Stimulated activated CD8-positive, alpha-beta memory T cell treated with anti-CD3 and anti-CD28 coated beads, Interleukin-4, amount 100 ng/mL, for 24 hours (primary cell): ENCODE measurements at places on chromosomes 13 and 19.

GRCh38 chr13:44734201-44734707 lies 158.1 kb upstream of the TSC22D1 start:
- DNase-seq, result no peak

DNA sequence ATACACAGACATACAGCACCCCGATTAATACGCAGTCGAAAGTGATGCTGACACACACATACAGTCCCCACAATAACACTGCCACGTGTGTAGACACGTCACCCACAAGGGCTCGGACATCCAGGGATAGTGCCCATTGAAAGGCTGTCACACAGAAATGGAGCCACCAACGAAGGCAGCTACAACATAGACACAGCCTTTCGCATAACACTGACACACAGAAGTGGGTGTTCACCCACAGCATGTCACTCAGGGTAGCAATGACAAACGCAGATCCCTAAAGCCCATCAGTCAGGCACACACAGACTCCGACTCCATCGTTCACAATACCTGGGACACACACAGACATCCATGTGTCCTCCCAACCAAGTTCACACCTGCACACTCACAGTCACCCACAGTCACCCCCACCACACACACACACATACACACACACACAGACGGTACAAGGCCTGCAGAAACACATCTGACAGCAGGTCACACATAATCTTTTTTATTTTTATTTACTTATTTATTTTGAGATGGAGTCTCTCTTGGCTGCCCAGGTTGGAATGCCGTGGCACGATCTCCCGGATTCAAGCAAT lies 10.4 kb upstream of the NANOS3 start:
- no peak for DNase-seq

- no peak for DNase-seq
Measured at GRCh38 chr13:103772576-103772975, 706.4 kb upstream of the SLC10A2 start.

- DNase-seq, result no peak
Measured at GRCh38 chr13:112759827-112760226, 70.0 kb downstream of the ATP11A start.

DNA sequence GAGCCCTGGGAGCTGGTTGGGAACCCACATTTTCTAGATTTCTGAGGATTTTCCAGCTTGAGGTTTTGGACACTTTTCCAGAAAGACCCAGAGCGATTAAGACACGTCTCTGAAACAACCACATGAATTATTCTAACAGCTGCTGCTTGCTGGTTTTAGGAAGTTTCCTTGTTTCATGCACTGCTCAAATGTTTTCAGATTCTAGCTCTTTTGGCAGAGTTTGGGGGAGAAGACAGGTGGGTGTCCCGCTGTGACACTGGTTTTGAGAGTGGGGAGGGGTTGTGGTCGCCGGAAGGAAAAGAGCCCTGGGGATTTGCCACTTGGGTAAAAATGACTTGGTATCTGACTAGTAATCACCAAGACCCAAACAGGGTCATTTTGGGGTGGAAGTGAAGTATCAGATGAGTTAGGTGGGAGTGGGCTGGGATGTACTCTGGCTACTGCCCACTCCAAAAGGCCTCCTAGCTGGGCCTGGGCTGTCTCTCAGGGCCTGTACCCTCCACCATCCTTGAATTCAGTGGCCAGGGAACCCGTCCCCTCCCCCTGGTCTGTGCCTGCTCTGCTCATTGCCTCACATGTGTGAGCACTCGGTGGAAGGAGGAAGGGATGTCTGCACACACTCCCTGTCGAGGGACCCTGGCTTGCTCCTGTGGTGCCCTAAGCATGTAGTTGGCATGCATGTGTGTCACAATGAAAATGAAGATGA lies 13.2 kb downstream of the GATAD2A start:
- no peak for DNase-seq

DNA sequence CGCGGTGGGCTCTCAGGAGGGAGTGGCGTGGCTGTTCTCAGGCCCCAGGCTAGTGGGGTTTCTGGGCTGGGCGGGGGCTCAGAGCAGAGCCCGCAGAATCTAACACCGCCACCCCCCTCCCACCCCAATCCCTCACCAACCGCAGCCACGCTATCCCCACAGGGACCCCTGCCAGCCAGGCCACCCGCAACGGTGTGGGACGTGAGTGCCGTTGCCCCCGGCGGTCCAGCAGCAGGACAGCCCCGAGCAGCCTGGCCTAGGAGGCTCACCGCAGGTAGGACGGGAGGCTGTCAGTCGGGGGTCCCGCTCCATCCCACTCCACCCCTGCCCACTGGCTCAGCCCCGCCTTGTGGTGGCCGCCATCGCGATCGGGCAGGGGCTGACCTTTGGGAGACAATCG lies at the start of gene NTN5:
TSS of gene NTN5 (minus strand) at position 24 of the 400 bp plus-strand sequence. CDS start 2,031 bp downstream, outside the sequence.
- no peak for DNase-seq

- DNase-seq, result no peak
Measured at GRCh38 chr13:65584126-65584525, 1646.0 kb downstream of the PCDH9 start.

DNA sequence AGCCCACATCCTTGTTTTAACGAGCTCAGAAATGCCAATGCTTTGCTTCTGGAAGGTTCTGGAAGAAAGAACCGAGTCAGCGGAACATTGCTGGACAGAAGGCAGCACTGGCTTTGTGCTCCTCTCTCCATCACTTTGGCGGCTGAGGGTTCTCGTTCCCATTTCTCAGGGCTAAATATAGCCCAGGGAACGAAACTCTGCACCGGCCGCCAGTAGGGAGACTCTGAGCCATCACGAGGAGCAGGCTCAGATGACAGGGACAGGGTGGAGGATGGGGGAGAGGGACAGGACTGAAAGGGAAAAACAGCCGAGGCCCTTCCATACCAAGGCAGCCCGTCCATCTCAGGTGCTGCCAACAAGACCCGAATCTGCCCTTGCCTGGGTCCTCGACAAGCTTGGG lies 166.4 kb downstream of the CACNA1A start:
- no peak for DNase-seq

DNA sequence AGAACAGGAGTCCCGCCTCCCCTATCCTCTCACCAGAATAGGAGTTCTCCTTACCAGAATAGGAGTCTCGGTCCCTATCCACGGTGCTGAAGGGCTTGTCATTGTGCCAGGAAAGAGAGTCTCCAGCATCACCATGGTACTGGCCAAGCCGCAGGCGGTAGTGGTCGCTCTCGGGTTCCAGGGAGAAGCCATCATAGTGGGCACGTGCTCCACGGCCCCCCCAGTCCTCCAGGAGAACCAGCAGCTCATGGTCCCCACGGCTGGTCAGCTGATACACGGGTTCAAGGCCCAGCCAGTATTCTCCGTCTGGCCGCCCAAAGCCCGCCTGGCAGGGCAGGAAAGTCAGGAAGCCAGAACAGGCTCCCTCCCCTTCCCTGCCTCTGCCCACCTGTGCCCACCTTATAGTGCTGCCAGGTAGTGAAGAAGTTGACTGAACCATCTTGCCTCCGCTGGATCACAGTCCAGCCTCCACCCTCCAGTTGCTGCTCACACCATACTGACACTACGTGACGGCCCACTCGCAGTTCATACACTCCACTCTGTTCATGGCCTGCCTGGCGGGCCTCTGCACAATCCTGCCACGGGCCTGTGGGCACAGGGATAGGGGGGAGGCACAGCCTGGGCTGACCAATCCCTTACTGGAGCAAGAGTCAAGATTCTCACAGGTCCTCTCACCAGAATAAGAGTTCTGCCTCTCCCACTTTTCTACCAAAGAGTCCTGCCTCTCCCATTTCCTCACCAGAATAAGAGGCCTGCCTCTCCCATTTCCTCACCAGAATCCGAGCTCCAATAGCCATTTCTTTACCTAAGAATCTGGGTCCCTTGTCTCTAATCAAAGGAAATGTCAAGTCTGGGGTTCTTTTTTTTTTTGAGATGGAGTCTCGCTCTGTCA lies 7.4 kb downstream of the SHFL start:
- no peak for DNase-seq

DNA sequence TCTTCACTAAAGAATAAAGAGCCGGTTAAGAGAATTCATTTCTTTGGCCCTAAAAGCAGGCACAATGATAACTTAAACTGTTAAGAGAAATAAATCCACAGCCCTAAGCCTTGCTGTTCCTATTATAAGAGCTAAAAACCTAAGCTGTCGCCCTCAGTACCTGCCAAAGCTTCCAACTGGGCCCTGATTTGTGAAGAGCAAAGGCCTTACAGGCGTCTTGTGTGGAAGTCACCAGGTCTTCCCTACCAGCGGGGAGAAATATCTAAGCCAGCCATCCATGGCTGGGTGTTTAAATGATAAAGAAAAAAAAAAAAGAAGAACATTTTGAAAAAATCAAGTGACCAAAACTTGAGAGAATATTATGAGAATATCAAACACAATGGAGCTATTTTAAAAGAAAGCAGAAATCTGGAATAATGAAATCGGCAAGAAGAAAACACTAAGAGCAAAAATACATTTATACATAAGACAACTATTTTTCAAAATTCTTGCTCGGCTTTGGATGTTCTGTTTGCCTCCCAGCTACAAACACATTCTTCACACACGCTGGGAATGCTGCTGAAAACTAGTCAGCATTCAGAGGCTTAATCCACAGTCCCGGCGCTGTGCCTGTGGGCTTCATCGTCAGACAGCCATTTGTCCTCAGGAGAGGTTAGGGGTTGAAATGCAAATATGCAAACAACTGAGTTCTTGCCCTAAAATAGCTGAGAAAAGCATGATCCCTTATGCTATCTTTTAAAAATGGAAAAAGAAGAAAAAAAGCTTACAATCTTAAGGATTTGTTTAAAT lies 89.8 kb upstream of the LSM14A start:
- no peak for DNase-seq

DNA sequence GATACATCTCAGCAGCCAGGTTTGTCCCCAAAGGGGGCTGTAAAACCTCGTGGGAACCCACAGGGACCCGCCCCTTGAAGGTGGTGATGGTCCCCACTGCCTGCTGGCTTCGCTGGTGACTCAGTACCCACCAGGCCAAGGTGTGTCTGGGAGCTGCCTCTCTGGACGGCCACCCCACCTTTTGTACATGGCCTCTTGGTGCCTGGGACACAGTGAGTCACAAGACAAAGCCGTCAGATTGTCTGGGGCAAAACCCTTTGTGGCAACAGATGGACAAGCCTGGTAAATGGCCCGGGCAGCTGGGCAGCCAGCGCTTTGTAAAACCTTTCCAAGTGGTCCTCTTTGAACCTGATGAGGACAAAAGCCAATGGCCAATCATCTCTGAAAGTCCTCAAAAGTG lies 27.9 kb upstream of the KLF2 start:
- no peak for DNase-seq

- DNase-seq, result no peak
Measured at GRCh38 chr13:28353679-28354078, 141.2 kb downstream of the FLT1 start.

DNA sequence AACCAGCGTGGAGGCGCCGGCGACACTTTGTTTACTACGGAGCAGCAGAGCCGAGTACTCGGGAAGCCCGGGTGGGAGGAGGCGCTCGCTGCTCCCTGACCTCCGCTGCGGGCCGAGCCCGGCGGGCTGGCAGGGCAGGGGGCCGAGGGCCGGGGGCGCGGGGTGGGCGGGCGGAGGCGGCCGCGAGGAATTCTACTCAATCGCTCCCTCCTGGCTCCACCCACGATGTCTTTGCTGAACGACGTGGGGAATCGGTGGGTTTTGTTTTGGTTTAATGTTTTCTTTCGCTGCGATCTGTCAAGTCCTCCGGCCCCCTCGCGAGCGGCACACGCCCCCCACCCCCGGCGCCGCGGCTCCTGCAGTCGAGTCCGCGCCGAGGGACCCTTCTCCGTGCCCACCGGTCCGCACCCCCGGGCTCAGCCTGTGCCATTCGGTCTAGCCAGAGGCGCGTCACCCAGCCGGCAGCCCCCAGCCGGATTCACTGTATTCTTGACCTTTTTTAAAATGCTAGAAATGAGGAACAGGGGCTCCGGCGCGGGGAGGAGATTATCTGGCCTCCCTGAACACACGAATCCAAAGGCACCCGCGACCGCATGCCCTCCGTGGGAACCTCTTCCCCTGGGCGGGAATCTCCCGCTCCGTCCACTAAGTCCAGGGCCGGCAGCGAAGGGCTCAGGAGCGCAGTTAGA lies 636 bp upstream of the FOXO1 start:
- DNase-seq, result peak; percentile 22

DNA sequence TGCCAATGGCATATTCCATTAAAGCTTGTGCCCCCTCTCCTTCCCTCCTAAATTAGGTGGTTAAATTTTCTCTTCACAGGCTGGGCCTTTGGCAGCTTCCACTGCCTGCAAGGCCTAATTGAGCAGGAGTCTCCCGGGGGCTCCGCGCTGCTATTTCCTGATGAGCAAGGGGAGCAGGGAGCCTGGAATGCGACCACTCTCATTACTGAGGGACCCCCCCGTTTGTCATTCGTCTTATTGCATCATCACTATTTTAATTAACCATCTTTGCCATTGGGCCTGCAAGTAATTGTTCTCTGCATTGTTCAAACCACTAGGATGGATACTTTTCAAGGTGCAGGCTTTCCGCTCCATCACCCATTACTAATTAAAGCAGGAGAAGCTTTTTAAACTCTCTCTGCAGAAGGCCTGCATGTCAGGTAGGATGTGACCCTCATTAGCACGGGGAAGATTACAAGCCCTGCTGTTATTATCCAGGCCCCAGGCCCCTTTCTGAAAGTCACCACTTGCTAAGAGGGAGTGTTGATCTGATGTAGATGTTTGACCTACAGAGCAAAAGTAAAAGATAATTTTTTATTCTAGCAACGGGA lies 142.3 kb downstream of the OXGR1 start:
- DNase-seq, result no peak

GRCh38 chr13:112479389-112479788 lies 103.2 kb downstream of the SPACA7 start:
- DNase-seq, result no peak

DNA sequence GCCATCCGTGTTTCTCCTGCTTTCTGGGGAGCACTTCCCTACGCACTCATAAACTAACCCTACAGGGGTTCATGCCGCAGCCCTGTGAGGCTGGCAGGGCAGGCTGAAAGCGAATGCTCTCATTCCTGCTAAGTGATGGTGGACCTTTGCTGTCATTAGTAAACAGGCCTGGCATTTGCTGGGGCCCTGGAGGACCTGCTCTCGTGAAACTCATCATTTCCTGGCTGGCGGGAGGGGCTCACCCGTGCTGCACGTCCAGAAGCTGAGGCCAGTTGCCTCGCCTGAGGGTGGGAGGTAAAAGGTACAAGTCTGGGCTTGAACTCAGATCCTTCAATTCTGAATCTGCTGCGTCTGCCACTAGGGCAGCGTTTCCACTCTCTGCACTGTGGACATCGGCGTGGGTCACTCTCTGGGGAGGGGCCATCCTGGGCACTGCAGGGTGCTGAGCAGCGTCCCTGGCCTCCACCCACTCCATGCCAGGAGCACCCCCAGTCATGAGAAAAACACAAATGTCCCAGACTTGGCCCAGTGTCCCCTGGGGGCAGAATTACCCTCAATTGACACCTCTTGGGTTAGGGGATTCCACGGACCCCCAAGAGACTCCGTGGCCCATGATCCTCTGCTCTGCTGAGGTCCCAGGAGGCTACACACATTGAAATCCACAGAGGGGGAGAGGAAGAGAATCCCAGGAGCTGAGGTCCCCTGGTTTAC lies 7.0 kb downstream of the MOB3A start:
- DNase-seq, result no peak

- DNase-seq, result no peak
Measured at GRCh38 chr13:32647926-32648325, 61.7 kb downstream of the PDS5B start.

DNA sequence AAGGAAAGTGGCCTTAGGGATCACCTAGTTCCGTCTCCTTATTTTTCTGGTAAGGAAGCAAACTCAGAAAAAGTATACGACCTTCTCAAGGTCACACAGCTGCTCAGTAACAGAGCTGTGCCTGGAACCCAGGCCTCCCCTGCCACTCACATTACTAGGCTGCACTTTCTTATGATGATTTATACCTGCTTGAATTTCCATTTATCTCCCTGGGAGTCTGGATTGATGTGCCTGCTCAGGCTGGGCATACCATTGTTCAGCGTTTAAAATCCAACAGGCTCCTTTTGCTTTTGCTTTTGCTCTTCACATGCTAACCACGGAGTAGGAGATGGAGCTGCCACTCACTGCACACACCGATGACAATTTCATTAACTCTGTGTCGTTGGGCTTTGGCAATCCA lies 241.0 kb downstream of the OLFM4 start:
- DNase-seq, result no peak
